AG09319 (cell line): ENCODE measurements at places on chromosomes 12 and 14.

DNA sequence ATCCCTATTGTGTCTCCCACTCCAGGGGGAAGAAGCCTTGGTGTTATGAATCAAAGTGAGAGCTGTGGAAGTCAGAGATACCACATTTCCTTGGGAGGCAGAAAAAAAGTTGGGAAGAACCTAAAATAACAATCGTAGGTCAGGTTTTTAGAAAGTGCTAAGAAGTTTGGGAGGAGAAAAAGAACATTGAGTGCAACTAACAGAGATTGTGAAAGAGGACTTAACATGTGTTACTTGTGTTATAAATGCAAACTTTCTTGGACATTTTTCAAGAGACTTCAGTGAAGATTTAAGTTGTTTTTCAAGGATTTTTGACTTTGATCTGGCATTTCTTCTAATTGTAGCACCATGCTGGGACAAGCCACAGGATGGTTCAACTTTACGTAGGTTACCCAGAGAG, 7.8 kb upstream of the ERP27 start:
- DNase-seq = no peak

- no peak for DNase-seq
These were observed 263.0 kb downstream of the DUSP6 start for GRCh38 chr12:89089264-89089663.

DNA sequence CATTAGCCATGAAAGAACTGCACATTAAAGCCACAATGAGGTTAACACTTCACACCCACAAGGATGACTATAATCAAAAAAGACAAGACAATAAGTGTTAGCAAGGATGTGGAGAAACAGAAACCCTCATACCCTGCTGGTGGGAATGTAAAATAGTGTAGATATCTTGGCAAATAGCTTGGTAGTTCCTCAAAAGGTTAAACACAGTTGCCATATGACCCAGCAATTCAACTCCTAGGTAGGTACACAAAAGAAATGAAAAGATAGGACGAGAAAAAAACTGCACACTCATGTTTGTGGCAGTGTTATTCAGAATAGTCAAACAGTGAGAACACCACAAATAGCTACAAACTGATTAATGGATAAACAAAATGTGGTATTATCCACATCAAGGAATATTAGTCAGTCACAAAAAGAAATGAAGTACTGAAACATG, 93.5 kb downstream of the ATXN2 start:
- no peak for DNase-seq

- no peak for DNase-seq
These were observed 233.1 kb downstream of the PTPRO start for GRCh38 chr12:15555446-15555845.

- no peak for DNase-seq
These were observed 232.8 kb downstream of the MSRB3 start for GRCh38 chr12:65511134-65511834.

DNA sequence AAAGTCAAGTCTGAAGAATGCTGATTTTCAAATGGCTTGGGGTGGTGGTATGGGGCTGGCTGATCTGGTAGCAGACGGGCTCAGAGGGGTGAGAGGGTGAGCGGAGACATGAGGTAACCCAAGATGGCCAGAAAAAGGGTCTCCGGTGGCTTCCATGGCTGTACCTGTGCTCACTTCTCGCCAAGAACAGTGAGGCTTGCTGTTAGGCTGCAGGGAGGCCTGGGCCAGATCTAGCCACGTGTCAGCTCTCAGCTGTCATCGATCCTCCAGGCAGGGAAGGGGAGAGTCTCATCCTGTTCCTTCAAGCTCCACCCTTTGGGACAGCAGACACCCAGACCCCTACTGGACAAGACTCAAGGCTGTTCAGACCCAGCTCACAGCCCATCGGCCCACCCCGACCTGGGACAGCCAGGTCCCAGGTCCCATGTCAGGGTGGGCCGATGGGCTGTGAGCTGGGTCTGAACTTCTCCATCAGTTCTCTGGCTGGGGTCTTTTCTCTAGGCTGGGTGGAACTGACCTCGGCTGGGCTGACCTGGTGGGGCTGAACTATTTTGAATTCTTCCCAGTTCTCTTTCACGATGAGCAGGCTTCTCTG, 9.0 kb downstream of the LRTM2 start:
- DNase-seq = no peak
